ENCODE measurements at places on chromosomes 2 and 18.

- no peak for DNase-seq
These were observed 105.0 kb downstream of the LAMA3 start for GRCh38 chr18:23793985-23794867.

GRCh38 chr2:69224512-69224837, 162.6 kb downstream of the GFPT1 start:
- DNase-seq = no peak

- DNase-seq = no peak
These were observed 26.5 kb downstream of the BCL2 start for GRCh38 chr18:63292831-63293683.

GRCh38 chr2:161147856-161148255, 12.4 kb upstream of the TANK start:
- no peak for DNase-seq

DNA sequence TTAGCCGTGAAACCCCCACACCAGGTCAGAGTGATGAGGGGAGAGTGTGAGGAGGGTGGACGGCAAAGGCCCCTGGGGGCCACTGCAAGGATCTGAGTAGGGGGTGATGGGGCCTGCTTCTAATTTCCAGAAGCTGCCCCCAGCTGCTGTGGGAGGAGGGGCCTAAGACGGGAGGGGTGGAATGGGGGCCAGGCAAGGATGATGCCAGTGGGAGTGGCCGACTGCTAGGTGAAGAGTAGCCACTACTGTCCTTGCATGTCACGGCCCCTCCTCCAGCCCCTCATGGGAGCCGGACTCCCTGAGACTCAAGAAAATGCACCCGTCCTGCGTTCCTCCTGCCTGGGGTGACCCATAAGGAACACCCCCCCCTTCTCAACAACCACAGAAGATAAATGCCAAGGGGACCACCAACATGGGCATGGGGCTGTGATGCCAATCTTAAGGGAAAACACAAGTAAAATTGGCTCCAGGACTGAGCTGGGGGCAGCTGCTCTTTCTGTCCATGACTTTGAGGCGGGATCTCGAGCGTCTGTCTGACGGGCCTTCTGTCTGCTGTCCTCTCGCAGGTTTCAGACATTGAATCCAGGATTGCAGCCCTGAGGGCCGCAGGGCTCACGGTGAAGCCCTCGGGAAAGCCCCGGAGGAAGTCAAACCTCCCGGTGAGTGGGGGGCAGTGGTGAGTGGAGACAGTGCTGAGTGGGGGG, 24.2 kb upstream of the PRLH start:
- DNase-seq = no peak

GRCh38 chr2:107218208-107218607, 332.2 kb upstream of the ST6GAL2 start:
- no peak for DNase-seq

DNA sequence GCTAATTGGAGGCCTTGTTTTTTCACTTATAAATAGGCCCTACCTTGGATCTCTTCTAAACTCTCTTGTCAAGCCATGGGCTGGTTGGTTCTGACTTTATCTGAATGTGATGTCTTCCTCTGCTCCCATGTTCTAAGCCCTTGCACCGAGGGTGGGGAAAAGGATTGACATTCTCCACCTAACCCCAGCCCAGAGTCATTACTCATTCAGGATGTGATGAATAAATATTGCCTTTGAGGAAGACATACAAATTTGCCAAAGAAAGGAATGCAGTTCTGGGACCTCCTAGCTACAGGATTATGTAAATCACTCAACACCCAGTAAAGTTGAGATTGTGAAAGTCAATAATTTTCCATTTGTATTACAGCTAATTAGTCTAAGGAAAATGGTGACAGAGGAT, 142.1 kb upstream of the LYPD6 start:
- DNase-seq = no peak

DNA sequence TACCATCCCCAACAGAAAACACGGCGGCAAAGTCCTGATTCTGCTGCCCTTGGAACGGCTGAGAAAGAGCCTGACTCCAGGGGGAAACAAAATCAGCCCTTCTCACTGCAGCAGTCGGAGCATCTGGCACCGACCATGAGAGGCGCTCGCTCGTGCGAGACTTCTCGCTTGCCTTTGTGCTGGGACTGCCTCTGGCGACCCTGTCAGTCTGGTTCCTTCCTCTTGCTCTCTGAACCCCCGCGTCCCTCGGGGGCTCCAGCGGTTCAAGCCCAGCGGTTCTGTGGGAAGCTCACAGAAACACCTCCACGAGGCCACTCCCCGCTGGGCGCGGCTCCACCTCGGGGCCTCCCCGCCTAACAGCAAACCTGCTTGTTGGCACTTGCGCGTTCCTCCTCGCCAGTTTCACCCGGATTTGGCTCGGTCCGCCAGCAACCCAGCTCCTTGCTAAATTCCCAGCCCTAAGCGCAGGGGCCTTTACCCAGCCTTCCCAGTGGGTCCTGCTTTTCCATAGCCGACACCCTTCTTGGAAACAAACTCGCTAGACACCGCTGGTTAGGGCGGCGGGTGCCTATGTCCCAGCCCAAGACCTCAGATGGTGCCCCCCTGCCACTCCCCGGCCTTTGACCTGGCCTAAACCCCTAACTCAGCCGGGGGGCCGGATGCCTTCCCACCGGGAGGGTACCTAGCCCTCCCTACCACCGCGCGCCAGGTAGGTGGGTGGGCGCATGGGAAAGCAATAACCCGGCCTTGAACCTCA, 2.2 kb downstream of the RND3 start:
- DNase-seq = peak; percentile 42

- no peak for DNase-seq
These were observed 10.1 kb downstream of the CYP26B1 start for GRCh38 chr2:72137498-72138010.

GRCh38 chr2:73284296-73285158, at the start of gene FBXO41:
Gene FBXO41, minus strand, starts transcription at chr2:73284478. Its CDS starts 14,848 bp downstream, at chr2:73269630.
- DNase-seq = no peak

DNA sequence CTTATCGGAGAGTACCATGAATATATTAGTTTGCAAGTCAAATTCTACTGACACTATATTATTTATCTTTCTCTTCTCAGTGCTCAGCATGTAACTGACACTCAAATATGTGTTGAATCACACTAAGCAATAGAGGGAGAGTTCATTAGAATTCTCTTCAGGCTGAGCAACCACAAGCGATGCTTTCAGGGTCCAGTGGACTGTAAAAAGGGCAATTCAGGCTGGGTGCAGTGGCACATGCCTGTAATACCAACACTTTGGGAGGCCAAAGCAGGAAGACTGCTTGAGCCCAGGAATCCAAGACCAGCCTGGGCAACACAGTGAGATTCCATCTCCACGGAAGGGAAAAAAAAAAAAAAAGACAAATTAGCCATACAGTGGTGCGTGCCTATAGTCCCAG, 16.3 kb downstream of the PDE6D start:
- no peak for DNase-seq

DNA sequence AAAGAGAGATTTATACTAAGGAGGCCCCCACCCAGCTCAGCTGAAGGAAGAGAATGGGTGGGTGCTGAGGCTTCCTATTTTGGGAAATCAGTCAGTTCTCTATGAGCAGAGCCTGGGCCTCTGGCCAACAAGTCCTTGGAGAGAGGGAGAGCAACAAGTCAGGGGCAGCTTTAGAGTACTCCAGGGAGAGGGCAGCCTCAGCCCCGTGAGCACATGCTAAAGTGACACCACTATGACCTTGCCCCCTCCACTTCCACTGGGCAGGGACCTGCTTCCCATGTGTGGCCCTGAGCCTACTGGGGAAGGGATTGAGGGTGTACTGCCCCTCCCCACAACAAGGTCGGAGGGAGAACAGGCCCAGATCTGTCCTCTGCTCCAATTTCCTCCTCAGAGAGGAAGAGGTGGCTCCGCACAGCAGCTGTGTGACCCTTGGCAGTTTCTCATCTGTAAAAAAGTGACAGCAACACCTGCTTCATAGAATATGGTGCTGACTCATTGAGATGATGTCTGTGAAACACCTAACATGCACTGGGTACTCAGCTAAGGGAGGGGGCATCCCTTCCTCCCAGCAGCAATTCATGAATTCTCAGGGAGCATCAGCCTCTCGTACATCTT, 72.9 kb downstream of the CLHC1 start:
- DNase-seq = no peak

GRCh38 chr18:11741505-11742145, 52.6 kb downstream of the GNAL start:
- no peak for DNase-seq

- no peak for DNase-seq
These were observed 152.9 kb upstream of the SESTD1 start for GRCh38 chr2:179417436-179417949.

GRCh38 chr18:48690494-48690893, 151.7 kb downstream of the CTIF start:
- no peak for DNase-seq

DNA sequence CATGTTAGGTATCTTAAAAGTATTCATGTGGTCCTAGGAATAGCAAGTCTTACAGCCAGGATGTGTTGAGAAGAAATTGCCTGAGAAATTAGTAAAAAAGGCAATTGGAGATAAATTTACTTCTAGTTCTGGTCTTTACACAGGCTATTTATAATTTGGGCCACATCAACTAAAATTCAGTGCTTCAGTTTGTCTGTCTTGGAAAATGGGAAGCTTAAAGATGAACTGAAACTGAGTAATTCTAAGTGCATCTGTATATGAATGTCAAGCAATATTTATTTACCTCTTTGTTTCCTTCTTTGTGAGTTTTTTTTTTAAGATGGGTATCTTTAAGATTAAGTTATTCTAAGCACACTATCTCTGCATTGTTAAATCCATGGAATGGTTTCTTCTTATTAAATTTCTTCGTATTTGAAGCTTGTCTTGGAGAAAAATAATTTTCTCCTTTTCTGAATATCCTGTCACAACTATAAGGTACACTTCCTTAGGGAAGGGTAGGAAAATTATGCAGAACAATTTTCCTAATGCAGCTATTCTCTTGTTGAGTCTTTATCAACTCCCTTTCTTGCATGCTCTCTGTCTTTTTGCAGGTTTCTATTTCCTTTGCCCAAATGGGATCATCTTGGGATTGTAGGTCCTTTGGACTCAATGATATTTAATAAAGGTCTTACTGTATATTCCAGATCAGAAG, 39.7 kb upstream of the MMADHC start:
- no peak for DNase-seq

DNA sequence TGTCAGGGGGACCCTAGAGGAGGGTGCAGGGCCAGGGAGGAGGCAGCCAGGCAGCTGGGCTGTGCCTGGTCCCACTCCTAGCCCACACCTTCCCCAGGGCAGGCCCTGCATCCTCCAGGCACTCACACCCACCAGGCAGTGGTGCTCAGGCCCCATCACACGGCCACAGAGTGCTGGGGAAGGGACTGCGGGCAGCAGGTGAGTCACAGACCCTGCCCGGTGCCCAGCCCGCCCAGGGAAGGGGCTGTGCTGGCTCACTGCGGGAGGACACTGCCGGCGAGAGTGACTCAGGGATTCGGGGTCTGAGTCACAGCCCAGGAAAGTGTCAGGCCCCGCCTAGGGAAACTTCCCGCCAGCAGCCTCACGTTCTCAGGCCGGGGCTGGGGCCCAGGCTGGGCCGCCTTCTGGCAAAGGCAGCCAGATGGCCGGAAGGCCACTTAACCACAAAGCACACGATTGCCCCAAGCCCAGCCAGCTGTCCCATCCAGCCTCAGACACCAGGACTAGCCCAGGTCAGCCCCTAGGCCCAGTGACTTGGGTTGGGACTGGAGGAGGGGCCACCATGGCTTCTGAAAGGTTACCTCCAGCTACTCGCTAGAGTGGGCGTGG, 42.2 kb downstream of the BIN1 start:
- DNase-seq = no peak

DNA sequence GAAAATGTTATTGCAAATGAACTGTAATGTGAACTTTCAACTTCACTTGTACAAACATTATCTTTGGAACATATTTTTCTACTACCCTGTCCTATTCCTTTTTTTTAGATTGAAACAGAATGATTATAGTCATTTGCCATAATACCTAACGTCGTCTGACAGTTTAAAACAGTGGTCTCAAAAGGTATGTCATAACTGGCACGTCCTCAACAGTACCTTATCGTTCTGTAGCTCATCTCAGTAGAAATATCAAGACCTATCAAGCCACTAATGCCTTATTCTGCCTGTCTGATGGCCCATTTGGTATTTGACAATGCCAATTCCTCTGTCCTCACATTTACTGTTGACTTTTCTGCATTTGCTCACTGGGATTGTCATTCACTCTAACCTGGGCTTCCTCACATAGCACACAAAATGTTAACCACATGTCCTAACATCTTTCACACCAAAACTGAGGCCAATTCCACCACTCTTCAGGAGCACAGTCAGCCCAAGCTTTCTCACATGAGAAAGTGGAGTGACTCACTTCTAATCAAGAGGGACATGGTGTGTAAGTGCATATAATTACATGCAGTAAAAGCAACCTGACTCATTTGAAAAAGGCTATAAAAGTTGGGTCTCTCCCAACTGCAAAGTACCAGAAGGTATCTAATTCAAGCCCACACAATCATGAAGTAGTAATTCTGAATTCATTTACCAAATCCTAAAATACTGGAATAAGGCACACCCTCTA, 34.8 kb downstream of the DNER start:
- no peak for DNase-seq

DNA sequence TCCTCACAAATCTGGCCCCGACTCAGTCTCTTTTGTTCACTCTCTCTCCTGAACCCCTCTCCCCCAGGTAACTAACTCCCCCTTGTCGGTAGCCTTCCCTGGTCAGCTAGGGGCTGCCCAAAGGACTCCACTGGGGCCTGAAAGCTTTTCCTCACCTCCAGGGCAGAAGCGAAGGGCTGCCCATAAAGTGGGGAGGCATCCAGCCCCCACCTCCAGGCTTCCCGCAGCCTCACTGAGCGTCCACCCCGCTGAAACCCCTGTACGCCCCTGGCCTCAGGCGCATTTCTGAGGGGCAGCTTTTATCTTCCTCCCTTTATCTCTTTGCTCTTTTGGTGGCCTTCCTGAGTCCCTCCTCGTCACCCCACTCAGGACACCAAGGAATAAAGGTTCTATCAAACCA, 249.3 kb downstream of the CYP26B1 start:
- DNase-seq = no peak

DNA sequence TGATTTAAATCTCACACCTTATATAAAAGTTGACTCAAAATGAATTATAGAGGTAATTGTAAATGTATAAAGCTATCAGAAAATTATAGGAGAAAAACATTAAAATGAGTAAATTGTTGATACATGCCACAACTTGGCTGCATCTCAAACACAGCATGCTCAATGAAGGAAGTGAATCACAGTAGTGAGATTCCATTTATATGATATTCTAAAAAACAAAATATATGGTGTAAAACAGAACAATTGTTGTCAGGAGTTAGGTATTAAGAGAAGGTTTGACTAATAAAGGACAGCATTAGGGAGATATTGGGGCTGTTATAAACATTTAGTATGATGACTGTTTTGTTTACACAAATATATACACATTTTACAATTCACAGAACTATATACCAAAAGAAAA, 356.6 kb upstream of the CELF4 start:
- DNase-seq = no peak

- DNase-seq = no peak
These were observed 7.7 kb downstream of the LOXL3 start for GRCh38 chr2:74546004-74546403.

- no peak for DNase-seq
These were observed 273.6 kb downstream of the ALPK2 start for GRCh38 chr18:58355243-58355642.

Measured in cortex of kidney (tissue), 1 donor.